ENCODE measurements at places on chromosomes 5 and 9. TPM values are rescaled to one million over a fixed set of nuclear protein-coding genes. Genes with fewer than 3 reads are reported as not detected.

Gene DMRT3
- not detected for total RNA-seq

Gene TRIM7
- 3.4 TPM for total RNA-seq

Gene MATR3
- 175 TPM for total RNA-seq

Gene PSAT1
- 75.0 TPM for total RNA-seq

Gene SH3RF2
- 4.2 TPM for total RNA-seq

Gene SLC45A2
- not detected for total RNA-seq

Gene EQTN
- total RNA-seq, result not detected

Gene DMRT2
- total RNA-seq, result not detected

Gene RABEPK
- 38.4 TPM for total RNA-seq

Gene GABRA1
- total RNA-seq, result not detected

Gene FAM163B
- 2.2 TPM for total RNA-seq

All from placental pericyte (primary cell).